Stimulated activated CD4-positive, alpha-beta T cell treated with anti-CD3 and anti-CD28 coated beads, TNF-alpha, amount 100 ng/mL, for 1 hour (primary cell): ENCODE measurements at places on chromosomes 5 and 9.

DNA sequence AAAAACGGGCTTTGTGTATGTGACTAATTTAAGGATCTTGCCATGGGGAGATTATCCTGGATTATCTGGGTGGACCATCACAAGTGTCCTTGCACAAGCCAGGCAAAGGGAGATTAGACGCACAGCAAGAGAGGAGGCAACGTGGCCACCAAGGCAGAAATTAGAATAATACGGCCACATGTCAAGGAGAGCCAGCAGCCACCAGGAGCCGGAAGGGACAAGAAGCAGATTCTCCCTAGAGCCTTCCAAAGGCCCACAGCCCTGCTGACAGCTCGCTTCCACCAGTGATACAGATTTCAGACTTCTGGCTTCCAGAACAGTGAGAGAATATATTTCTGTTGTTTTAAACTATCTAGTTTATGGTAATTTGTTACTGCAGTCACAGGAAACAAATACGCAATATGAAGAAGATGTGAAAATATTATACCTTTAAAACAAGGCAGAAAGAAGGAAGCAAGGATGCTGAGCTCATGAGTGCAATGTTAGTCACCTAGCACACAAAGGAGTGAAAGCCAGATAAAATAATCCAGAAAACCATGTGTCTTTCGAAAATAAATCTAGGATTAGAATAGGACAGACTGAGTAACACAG, 28.7 kb upstream of the F2RL1 start:
- no peak for DNase-seq

GRCh38 chr9:83220730-83221129, 157.8 kb upstream of the RASEF start:
- DNase-seq: no peak

DNA sequence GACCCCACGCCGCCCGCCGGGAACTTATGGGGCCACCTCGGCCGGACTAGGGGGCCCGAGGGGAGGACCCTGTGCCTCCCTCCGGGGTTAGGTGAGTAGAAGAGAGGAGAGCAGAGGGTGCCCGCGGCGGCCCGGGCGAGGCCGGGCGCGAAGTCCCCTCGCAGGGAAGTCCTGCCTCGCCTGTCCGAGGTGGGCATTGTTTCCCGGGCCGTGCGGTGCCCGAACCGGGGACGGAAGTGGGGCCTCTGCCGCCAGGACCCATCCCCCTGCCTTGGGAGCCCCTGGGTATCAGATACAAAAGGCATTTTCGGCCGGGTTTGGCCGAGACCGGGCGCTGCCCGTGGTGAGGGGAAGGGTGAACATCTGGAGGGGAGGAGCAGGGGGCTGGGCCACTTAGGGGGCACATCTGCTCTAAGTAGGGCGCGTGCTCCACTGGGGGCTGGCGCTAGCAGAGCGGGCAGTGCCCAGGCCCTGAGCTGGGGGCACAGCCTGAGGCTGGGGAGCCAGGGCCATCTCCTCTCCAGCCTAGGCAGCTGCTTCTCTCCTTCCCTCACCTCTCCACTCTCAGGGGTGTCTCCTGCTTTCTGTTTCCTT, 48.2 kb downstream of the DAB2IP start:
- no peak for DNase-seq

DNA sequence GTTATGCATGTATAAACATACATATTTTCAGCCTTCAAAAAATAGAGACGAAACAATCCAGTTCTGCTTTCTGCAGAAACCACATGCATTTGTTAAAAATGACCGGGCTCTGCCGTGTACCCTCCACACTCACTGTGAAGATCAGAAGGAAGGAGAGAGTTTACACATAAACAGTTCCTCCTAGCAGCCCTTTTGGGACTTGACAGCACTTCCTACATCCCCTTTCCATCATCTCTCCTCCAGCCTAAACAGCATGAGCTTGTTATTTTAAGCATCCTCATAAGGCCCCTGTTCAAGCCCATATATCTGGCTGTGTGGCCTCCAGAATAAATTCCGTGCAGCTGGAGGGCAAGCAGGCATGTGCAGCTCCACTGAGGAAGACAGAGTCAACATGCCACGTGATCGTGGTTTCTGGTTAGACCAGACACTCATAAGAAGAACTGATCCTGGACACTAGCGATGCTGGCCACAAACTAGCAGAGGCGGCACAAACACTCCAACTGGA, 42.2 kb downstream of the NIPAL4 start:
- no peak for DNase-seq

DNA sequence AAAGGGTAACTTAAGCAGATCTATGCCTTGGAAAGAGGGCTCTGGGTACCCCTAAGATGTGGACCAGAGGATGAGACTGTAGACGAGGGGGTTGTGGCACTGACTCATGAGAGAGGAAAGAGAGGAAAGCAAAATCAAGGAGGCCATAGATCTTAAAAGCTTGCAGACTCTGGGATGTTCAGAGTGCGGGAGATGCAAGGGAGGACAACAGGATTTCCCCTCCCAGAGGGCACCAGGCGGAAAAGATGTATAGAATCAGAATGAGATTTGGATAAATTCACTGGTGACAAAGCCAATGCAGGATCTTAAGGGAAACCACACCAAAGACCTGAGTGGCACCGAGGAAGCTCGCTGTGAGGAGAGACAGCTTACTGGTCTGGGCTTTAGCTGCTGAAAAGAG, 27.1 kb downstream of the HRH2 start:
- no peak for DNase-seq

GRCh38 chr5:145484158-145484557, 351.0 kb downstream of the PRELID2 start:
- no peak for DNase-seq
